ENCODE measurements at places on chromosomes 12 and 14.

DNA sequence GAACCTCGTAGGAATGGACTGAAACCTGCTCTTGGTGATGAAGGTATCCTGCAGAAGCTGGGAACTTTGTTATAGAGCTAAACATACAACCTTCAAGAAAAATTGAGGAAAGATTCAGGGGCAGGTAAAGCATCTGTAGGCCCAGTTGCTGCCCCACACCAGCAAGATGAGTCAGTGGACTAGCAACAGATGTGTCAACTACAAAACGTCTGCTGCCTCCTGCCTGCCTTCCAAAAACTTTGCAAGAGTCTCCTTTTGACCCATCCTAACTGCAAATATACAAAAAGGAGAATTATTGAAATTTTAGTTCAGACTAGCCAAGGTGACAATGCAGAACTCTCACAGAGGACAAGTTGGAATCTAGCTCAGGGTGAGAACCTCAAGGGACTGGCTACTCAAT is 60.9 kb upstream of the TMTC1 start:
- DNase-seq: no peak

DNA sequence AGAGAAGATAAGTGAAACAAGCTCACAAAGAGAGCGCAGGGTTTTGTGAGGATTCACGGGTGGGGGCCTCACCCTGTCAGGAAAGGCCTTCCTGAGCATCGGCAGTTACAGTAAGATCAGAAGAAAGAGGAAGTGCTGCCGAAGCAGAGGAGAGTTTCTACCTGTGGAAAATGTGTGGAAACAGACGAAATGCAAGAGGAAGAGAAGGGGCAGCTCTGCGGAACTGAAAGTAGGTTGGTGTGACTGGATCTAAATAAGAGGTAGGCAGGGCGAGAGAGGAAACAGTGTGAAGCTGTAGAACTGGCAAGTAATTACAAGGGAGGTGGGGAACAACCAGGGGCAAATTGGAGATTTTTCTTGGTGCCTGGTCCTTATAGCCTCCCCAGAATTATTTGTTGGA is 2.6 kb downstream of the GPR68 start:
- no peak for DNase-seq

GRCh38 chr12:59736359-59736758 is 140.5 kb downstream of the SLC16A7 start:
- no peak for DNase-seq

- no peak for DNase-seq
Measured at GRCh38 chr14:96227428-96227827, 22.8 kb downstream of the BDKRB2 start.

GRCh38 chr12:120853188-120853587 is 51.0 kb downstream of the SPPL3 start:
- no peak for DNase-seq

- no peak for DNase-seq
Measured at GRCh38 chr14:55537782-55538181, 42.2 kb upstream of the KTN1 start.

DNA sequence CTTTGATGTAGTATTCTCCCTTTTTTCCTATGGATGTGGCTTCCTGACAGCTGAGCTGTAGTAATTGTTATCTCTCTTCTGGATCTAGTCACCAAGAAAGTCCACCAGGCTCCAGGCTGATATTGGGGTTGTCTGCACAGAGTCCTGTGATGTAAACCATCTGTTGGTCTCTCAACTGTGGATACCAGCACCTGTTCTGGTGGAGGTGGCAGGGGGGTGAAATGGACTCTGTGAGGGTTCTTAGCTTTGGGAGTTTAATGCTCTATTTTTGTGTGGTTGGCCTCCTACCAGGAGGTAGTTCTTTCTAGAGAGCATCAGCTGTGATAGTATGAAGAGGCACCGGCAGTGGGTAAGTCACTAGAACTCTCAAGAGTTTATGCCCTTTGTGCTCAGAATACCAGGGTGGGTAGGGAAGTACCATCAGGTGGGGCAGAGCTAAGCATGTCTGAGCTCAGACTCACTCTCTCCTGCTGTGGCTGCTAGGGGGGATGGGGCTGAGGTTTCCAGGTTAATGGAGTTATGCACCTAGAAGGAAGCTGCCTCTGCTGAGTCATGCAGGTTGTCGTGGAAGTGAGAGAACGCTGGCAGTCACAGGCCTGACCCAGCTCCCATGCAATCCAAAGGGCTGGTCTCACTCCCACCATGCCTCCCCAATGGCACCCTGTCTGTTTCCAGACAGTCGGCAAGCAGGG is 3.0 kb upstream of the TAS2R14 start:
- DNase-seq: no peak

DNA sequence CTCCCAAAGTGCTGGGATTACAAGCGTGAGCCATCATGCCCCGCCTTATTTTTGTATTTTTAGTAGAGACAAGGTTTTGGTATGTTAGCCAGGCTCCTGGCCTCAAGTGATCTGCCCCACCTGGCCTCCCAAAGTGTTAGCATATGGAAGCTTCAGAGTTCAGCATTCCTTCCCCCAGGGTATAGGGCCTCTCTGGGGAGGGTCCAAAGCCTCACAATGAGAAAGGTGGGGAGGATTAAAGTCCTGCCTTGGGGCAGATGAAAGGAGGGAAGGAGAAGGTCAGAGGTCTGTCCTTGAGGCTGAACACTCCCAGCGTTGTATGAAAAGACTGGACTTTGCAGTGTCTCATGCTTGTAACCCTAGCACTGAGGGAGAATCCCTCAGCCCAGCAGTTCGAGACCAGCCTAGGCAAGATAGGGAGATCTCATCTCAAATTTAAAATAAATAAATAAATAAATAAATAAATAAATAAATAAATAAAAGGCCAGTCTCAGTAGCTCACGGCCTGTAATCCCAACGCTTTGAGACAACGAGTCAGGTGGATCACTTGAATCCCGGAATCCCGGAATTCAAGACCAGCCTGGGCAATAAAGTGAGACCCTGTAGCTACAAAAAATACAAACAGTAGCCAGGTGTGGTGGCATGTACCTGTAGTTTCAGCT is 22.0 kb upstream of the RCOR1 start:
- no peak for DNase-seq

DNA sequence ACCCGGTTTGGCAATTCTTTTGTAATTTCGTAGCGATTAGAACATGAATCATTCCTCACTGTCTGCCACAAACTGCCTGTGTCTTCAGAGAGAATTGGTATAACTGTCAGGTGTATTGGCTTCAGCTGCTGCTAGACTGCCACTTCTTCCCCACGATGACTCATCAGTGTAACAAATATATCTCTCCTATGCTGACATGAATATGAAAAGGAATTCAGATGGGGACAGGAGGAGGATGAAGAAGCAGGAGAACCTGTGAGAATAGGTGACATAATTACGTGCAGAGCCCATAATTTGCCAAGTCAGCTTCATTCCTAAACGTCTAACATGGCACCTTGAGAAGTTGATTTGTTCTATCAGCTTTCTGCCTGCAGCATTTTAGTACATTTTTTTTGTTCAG is 64.9 kb downstream of the FRMD6 start:
- no peak for DNase-seq

DNA sequence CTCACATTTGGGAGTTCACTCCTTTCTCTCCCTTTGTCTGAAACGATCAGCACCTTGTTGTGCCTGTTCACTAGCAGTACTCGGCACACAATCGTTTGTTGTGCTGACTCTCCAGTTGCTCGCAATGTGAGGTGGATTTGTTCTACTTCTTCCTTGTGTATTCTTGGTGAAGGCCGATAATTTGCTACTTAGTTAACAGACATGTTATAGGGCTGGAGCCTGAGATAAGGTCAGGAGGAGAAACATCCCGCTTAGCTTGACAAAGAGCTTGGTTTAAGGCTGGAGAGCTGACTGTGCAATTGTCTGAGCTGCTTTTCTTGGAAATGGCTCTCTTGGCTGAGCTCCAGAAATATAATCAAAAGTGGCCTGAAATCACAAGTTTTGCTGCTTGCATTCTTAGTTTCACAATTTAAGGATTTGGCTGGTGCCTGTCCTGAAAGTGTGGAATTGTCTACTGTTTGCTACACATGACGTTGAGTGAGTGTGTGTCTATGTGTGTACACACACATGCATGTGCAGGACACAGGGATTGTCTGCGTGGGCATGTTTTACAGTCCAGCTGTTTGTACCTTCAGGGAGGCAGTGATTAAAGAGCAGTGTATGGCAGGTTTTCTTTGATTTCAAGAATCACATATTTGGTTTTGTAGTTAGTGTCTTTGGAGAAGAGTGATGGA is 77.7 kb downstream of the ARF6 start:
- no peak for DNase-seq

DNA sequence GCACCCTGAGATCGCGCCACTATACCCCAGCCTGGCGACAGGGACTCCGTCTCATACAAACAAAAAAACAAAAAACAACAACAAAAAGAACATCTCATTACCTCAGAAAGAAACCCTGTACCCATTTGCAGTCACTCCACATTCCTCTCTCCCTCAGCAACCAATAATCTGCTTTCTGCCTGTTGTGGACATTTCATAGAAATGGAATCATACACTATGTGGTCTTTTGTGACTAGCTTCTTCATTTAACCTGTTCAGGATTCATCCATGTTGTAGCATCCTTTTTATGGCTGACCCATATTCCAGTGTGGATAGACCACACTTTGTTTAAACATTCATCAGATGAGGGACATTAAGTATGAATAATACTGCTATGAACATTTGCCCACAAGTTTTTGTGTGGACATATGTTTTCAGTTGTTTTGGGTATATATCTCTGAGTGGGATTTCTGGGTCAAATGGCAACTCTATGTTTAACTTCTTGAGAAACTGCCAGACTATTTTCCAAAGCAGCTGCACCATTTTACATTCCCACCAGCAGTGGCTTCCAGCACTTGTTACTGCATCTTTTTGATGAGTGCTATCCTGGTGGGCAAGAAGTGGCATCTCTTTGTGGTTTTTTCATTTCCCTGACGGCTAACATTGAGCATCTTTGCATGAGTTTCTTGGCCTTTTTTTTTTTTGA is 5.9 kb upstream of the RCOR1 start:
- peak; percentile 42 for DNase-seq

- no peak for DNase-seq
Measured at GRCh38 chr12:54146506-54147145, 42.2 kb downstream of the SMUG1 start.

DNA sequence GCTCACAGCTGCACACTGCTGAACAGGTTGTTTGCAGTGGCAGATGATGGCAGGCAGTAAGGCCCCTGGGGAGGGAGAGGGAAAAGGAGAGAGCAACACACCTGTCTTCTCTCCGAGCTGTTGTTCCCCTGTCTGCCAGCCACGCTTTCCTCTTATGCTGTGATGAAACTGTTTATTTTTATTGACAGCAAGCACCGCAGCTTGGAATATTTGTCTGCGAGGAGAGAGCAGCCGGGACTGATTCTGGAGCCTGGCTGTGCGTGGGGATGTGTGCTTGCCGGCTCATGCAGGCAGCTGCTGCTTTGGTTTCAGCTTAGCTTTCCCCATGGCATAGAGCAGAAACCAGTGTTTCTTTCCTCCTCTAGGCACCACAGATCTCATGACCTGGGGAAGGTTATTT is 58.7 kb upstream of the KCNA5 start:
- DNase-seq: no peak

All from AG09319 (cell line).